Right atrium auricular region (tissue), 2 donors: ENCODE measurements at places on chromosomes 13 and 19. TPM values are rescaled to one million over a fixed set of nuclear protein-coding genes. Genes with fewer than 3 reads are reported as not detected.

Gene C19orf85
- not detected for total RNA-seq

DNA sequence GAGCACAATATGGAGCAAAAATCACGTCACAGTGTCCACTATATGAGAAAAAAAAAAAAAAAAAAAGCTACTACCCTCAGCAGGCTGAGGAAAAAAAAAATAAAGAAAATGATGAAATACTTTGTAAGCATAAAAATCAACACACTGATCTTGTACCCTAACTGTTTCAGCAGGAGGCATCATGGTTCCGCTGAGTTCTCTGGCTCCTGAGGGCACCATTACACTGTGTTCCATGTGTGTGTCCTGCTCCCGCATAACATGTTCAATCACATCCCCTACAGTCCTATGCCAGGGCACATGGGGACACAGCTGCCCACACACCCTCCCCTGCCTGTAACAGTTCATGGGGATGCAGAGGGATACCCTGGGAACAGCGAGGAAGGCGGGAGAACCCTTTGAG, 33.5 kb downstream of the DOCK9 start:
- DNase-seq: no peak

DNA sequence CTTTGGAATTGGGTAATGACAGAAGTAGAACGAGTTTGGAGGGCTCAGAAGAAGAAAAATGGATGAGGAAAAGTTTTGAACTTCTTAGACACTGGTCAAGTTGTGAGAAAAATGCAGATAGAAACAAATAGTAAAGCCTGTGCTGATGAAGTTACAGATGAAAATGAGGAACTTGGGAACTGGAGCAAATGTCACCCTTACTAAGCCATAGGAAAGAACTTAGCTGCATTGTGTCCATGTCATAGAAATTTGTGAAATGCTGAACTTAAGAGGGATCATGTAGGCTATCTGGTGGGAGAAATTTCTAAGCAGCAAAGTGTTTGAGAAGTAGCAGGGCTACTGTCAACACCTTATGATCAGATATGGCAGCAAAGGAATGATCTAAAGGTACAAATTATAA, 289.2 kb upstream of the PCDH9 start:
- DNase-seq: no peak

GRCh38 chr13:113464476-113464875, 11.2 kb upstream of the ADPRHL1 start:
- no peak for DNase-seq

DNA sequence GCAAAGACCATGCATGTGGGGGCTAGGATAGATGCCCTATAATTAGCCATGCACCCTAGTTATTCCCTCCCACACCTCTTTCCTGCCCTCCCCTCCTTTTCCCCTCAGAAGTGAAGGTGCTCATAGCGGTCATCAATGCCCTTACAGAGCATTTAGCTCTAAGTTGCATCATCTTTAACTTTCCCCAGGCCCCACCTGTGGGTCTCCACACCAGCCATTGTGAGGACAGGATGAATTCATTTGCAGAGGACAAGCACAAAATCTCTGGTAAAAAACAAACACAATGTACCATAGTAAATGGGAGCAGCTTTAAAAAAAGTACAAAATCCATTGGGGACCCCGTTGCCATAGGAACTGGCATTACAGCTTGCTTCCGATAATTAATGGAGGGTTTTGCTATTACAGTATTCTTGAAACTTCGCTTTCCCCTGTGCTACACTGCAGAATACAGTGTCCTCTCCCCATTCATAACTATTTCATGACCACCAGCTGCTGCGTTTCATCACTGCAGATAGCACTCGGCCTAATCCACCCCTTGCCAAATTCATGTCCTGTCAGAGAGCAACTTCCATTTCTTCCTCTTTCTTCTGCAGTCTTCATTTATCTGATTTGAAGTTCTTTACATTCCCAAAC, 110.5 kb downstream of the ZDHHC20 start:
- no peak for DNase-seq

- peak; percentile 83 for DNase-seq
Observed at GRCh38 chr13:113928685-113929627, 44.9 kb downstream of the C13orf46 start.

DNA sequence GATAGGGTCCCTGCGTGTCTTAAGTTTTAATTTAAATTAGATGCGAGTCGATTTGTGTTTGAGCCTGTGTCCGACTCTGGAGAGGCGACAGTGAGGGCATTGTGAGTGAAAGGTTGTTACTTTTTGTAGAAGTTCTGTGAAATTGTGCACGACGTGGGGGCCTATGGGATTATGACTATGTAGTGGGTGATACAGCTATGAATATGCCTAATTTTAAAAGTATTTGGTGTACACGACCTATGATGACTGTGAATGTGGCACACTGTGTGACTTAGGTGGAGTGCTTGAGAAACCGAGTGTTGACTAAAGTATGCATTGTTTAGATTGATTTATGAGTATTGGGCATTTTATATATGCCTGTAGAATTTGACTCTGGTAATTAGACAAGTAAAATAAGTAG, 646 bp downstream of the ZNF567 start:
- no peak for DNase-seq

DNA sequence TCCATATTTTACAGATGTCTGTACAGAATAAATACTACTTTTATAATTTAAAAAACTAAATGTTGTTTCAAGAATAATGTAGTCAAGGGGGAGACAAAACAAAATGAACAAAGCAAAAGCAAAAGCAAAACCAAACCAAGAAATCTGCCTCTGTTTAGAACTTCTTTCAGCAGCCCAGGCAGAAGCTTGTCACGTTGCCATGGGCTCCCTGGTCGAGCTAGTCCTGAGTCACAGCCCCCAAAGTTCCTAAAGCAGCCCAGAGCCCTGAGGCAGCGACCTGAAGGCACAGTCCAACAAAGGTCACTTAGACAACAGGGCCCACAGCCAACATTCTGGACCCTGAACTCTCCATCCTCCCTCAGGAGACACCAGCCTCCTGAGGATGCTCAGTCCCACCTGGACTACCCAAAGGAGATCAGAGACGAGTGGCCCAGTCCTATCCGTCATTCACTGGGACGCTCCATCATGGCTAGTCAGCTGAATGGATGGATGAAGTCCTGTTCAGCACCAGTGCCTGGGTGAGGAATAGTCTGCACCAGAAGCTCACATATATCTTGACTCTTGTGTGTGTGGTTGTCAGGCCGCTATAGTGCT, 41.7 kb downstream of the SIAH3 start:
- DNase-seq: peak; percentile 32

DNA sequence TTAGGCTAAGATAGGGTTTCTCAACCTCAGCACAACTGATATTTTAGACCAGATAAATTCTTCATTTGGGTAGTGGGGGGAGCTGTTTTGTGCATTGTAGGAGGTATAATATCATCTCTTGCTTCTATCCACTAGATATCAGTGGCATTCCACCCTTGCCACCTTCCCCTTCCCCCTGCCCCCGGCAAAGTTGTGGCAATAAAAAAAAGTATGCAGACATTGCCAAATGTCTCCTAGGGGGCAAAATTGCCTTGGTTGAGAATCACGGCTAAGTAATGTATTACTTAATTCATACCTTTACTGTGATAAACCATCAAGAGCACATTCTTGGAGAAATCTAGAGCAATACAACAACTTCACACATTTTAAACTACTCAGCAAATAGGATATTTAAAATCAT, 51.4 kb downstream of the UBL3 start:
- DNase-seq: no peak

DNA sequence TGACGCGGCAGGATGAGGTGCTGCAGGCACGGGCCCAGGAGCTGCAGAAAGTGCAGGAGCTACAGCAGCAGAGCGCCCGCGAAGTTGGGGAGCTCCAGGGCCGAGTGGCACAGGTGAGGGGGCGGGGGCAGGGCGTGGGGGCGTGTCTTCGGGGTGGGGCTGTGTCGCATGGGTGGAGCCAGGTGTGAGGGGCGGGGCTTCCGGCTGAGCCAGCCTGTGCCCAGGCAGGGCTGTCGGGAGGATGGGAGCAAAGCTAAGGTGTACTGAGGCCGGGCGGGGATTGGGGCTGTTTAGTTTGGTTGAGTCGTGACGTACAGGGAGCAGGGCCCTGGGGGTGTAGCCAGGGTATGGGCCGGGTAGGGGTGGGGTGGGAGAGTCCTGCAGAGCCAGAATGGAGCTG, 62.3 kb downstream of the KCNC3 start:
- DNase-seq: no peak

- no peak for DNase-seq
Observed at GRCh38 chr19:53991224-53992113, at the start of gene CACNG6. Gene CACNG6, plus strand, starts transcription at chr19:53991637. Its CDS starts 1,241 bp downstream, at chr19:53992878.

- DNase-seq: no peak
Observed at GRCh38 chr19:18541992-18542940, 1.1 kb downstream of the FKBP8 start.

GRCh38 chr13:104766319-104766718, 1700.1 kb upstream of the SLC10A2 start:
- DNase-seq: no peak

DNA sequence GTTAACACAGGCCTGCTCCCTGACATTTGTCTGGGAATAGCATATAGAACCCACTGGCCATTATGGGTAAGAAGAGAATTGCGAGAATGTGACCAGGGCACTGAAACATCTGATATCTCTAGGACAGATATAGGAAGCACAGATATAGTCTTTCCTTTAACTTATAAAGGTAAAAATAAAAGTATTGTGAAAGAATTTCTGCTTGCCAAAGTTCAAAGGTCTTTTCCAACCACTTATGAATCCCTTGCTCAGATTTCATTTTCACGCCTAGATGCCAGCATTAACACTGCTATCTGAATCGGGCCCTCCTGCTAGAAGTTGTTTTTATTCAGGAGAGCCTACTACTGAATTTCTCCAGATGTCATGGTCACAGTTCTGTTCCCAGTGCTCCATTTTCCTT, 27.7 kb downstream of the BBC3 start:
- no peak for DNase-seq

DNA sequence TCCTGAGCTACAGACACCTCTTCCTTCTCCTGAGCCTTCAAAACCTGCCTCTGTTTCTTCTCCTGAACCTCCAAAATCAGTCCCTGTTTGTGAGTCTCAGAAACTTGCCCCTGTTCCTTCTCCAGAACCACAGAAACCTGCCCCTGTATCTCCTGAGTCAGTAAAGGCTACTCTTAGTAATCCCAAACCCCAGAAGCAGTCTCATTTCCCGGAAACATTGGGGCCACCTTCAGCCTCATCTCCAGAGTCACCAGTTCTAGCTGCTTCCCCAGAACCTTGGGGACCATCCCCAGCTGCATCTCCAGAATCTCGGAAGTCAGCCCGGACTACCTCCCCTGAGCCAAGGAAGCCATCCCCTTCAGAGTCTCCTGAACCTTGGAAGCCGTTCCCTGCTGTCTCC, 10.0 kb downstream of the CHAMP1 start:
- DNase-seq: no peak
